ENCODE measurements at places on chromosomes 3 and 15.

DNA sequence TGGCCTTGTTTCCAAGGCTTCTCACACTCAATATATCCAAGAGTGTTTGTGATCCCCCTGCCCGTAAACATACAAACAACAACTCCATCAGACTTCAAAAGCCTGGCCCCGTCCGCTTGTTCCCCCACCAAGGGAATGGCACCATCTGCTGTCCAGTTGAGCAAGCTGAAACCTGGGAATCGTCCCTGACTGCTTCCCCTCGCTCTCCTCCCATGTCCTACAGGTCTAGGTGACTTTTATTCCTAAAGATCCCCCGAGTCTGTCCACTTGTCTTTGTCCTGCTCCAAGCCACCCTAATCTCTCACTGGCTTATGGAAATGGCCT is 27.9 kb upstream of the FAM174B start:
- no peak for DNase-seq

DNA sequence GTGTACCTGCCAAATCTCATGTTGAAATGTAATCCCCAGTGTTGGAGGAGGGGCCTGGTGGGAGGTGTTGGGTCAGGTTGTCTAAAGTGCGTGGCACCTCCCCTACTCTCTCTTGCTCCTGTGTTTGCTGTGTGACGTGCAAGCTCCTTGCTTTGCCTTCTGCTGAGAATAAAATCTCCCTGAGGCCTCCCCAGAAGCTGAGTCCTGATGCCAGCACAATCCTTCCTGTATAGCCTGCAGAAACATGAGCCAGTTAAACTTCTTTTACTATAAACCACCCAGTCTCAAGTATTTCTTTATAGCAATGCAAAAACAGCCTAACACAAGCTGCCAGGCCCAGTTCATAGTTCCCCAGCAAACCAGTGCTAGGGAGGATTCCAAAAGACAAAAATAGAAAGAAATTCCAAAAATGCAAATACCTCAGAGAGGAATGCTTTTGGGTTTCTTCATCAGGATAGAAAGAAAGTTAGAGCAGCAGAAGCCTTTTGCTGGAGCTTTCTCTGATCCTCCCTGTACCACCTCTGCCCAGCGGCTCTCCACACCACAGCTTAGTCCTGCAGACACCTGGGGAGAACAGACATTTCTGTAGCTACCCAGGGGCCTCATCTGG is 25.9 kb upstream of the CDV3 start:
- DNase-seq: no peak

DNA sequence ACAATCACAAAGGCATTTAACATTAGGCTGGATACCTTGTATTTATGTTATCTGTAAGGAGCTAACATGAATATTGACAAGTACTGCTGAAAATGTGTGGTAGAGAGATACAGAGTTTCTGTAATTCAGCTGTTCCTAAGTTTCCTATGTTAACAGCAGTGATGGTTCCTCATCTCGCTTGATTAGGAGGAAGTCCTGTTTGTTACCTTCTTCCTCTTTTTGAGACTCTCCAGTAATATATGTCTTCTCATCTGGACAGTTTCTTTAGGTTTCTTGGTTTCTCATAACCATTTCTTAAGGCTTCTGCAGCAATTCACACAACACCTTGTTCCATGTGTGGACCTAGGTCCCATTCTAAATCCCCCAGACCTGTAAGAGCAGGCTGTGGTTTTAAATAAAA is 11.4 kb upstream of the PEX5L start:
- no peak for DNase-seq

GRCh38 chr3:69012100-69012799 is 1.2 kb downstream of the EOGT start:
- DNase-seq: peak; percentile 25

- no peak for DNase-seq
Measured at GRCh38 chr3:43063114-43063513, 42.8 kb downstream of the POMGNT2 start.

GRCh38 chr15:101384276-101384675 is 89.2 kb upstream of the SNRPA1 start:
- DNase-seq: no peak

GRCh38 chr15:45187578-45187893 is 230 bp downstream of the SHF start:
- no peak for DNase-seq

GRCh38 chr3:51734572-51734907 is 27.7 kb downstream of the GRM2 start:
- no peak for DNase-seq

- no peak for DNase-seq
Measured at GRCh38 chr15:29570121-29570947, 251.9 kb downstream of the TJP1 start.

DNA sequence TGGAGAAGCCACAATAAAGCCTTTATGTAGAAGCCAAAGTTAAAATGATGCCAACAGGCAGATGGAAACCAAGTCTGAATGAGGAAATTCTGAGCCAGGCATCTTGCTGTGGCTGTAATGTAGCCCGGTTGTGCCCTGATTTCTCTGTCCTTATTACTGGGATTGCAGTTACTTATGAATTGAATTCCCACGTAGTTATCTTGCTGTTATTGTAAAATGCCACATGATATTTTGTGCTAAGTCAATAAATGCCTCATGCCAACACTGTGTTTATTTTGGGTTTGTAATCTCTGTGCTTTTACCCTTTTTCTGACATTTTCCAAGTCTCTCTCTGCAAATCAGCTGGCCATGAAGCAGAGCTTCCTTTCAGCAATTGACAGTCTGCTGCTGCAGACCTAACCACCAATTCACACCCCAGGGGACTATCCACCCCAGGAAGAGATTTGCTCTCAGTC is 486.1 kb upstream of the GOLIM4 start:
- DNase-seq: no peak

GRCh38 chr3:193828477-193828876 is 235.5 kb downstream of the OPA1 start:
- DNase-seq: no peak

DNA sequence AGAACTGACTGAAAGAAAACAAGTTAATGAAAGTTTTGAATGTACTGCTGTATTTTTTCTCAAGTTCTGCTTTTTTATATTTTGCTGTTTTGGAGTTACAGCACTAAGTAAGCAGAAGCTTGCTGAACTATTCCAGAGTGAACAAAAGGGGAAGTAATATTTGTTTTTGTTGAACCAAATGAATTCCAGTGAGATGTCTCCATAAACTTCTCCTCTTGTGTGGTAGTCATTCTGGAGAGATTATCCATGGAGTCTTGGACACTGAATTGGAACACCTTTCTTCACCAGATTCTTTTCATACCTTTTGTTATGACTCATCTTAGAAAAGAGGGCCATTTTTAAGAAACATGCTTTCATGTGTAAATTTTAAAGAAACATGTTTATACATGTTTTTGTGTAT is 8.8 kb downstream of the ANKUB1 start:
- DNase-seq: no peak

- DNase-seq: no peak
Measured at GRCh38 chr3:172317984-172318383, 130.3 kb downstream of the GHSR start.

DNA sequence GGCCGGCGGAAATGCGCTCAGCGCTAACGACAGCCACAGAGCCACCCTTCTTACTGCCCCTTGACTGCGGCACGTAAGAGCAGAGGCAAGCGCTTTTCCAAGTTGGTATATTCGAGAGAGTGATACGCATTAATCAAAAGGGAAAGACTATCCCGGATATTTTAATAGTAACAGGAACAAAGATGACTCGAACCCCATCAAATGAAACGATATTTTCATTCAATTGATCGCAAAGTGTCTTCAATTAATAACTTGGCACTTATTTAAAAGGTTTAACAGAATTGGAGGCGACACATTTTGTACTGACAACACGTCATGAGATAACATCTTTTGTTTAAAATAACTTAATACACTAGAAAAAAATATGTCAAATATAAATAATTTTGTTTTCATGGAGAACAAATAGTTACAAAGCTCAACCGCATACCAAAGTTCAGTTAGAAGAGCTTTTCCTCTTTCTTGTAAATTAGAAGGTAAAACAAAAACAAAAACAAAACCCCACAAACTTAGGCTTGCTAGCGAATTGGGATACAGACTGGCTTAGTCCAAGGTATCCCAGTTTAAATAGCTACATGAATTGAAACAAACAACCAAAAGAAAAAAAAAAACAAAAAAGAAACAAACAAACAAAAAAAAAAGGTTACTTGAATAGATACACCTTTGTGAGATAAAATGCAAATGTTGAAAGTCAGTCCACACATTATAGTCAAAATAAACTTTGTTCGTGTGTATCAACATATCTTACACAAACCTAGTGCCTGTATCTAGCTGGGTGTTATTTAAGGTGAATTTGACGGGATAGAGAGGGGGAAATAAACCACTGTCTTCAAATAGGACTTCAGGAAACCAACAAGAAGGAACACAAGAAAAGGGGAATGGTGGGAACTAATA is 10.2 kb downstream of the SHOX2 start:
- DNase-seq: no peak

GRCh38 chr3:150384296-150385212 is 23.5 kb upstream of the TSC22D2 start:
- DNase-seq: no peak

DNA sequence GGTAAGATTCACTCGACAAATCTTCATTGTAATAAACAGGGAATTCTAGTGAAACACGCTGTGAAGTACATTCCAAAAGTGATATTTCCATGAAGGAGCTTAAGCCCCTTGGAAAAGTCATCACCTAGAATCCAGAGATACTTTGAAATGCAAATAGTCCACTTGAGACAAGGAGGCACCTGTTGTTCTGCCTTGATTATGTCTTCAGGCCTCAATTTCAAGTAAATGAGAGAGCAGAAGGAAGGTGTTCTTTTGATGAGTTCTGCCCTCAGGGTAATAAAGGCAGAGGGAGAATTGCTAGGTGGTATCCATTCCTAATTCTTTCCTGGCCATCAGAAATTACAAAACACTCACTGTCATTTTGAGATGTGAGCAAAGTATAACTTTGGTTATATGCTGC is 162.1 kb downstream of the CADM2 start:
- DNase-seq: no peak

GRCh38 chr15:65204236-65204930 is 6.9 kb downstream of the CILP start:
- DNase-seq: no peak

GRCh38 chr3:73249047-73249446 is 187.6 kb downstream of the EBLN2 start:
- no peak for DNase-seq

DNA sequence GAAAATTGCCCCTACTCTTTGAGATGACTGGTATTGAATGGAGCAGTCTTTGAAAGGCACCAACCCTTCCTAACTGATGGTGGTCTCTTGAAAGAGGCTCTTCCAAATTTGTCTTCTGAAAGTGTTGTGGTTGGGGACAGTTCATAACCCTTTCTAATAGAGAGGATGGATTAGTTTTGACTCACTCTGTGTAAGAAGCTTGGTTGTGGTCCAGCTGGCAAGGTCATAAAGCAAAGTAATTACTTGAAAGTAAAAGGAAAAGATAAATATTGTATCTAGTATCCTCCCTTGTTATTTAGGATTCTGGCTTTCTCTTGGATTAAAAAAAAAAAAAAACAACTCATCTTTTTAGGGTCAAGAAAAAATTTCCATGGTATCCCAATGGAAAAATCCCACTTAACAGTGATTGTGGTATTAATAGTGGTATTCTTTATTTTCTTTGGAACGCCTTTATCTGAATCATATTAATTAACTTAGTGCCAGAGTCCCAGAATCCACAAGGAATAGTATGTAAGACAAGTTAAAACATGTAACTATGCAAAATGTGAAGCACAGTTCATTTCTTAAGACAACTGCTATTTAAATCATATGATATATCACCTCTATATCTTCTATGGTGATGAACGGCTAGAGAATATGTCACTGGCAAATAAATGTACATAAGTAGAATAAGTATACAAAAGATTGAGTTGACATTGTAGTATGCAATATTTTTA is 469.3 kb upstream of the CDIN1 start:
- no peak for DNase-seq

GRCh38 chr3:30228302-30228631 is 378.1 kb upstream of the TGFBR2 start:
- no peak for DNase-seq

GRCh38 chr3:29721789-29722188 is 440.9 kb downstream of the RBMS3 start:
- DNase-seq: no peak

Measured in occipital lobe (tissue), 3 donors.